Spinal cord (tissue), 10 donors: ENCODE measurements at places on chromosomes 5 and 9. TPM values are rescaled to one million over a fixed set of nuclear protein-coding genes. Genes with fewer than 3 reads are reported as not detected.

- H3K4me3 ChIP-seq = no peak overlapping the region
- H3K36me3 ChIP-seq = no peaks in the 10 kb centered on the region
- H3K27ac ChIP-seq = no peak overlapping the region
- no peak for DNase-seq
- H3K4me1 ChIP-seq = no peaks in the 10 kb centered on the region
Observed at GRCh38 chr5:57842364-57843058, 359.9 kb upstream of the ACTBL2 start.

Gene FBXO10
- 17.2 TPM for total RNA-seq

Gene CEP78
- 34.2 TPM for total RNA-seq

DNA sequence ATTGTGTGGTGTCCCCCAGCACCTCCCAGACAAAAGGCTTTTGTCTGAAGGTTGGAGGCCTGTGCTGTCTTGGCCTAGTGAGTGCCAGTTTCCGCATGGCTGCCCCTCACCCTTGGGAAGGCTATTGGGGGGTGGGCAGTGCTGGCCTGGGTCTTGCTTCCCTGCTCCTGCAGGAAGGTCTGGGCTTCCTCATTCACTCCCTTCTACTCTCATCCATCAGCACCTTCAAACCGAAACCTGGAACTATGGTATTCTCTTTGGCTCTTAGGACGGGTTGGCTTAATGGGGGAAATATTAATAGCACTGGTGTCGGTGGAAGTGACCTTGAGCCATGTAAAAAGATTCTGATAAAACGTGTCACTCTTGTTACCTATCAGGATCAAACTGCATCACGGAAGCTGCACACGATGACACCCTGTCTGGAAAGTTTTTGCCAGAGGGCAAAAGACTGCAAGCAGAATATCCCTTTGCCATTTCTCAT is 34.0 kb upstream of the GLRX start:
- no peak overlapping the region for H3K4me3 ChIP-seq
- no peak for DNase-seq
- peaks cover 18% of the 10 kb centered on the region for H3K4me1 ChIP-seq
- H3K27me3 ChIP-seq = peaks cover 2% of the 10 kb centered on the region
- no peak overlapping the region for H3K27ac ChIP-seq

GRCh38 chr9:105232207-105232606 is 12.2 kb upstream of the SLC44A1 start:
- no peak overlapping the region for H3K27ac ChIP-seq
- no peaks in the 10 kb centered on the region for H3K36me3 ChIP-seq
- no peaks in the 10 kb centered on the region for H3K27me3 ChIP-seq

DNA sequence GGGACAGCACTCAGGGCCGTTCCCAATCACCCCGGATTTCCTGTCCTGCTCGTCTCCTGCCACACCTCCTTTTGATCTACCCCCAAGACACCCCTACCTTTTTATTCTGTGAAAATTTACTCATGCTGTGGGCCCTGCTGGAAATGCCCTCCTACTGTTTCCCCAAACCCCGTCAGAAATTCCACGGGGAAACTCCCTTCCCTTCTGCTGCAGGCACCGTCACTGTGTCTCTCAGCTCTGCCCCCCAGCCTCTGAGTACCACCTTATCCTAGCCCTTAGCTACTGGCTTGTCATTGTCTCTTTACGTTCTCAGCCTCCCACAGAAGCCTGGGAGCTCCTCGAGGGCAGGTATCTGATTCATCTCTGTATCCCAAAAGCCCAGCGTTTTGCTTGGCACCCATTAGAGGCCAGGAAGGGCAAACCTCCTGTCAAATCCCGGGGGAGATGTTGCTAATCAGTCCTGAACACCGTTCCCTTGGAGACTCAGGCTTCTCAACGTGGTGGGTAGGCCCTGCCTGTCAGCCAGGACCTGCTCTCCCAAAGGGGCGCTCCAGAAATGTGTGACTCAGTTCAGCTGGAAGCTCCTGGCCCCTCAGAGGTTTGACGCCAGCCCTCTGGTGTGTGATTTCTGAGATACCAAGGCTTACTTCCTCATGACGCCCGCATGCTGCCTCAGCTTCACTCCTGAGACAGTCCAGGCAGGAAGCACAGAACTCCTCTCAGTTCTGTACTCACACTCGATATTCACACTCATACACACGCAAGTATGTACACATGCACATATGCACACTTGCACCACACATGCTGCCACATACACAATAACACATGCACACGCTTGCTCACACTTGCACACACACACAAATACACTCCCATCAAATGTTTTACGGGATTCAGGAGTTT is 50.7 kb upstream of the GRHPR start:
- H3K4me1 ChIP-seq = no peaks in the 10 kb centered on the region
- no peak overlapping the region for H3K27ac ChIP-seq
- H3K36me3 ChIP-seq = no peaks in the 10 kb centered on the region
- no peak overlapping the region for H3K4me3 ChIP-seq

DNA sequence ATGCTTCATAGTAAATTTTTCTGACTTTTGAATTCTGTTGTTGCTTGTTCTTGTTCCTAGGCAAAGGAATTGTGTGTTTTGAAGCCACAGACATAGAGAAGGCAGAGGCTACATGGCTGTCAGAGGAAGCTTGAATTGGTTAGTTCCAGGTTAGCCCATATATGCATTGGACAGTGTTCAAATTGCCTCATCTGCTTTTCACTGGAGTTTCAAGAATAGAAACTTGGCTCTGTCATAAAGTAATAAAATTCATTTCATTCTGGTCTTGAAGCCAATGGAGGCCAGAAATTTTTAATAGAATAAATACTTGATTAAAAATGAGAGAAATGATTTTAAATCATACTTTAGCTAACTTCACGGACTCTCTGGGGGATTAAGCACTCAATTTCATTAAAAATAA is 178.0 kb downstream of the YIPF5 start:
- H3K27me3 ChIP-seq = no peaks in the 10 kb centered on the region
- H3K27ac ChIP-seq = no peak overlapping the region
- DNase-seq = no peak

GRCh38 chr5:132684491-132684890 is 10.7 kb downstream of the IL4 start:
- no peaks in the 10 kb centered on the region for H3K27me3 ChIP-seq
- H3K4me1 ChIP-seq = no peaks in the 10 kb centered on the region
- H3K4me3 ChIP-seq = no peak overlapping the region

- H3K36me3 ChIP-seq = no peaks in the 10 kb centered on the region
- no peaks in the 10 kb centered on the region for H3K4me1 ChIP-seq
- no peak overlapping the region for H3K27ac ChIP-seq
- H3K4me3 ChIP-seq = no peak overlapping the region
- DNase-seq = no peak
- H3K27me3 ChIP-seq = no peaks in the 10 kb centered on the region
Observed at GRCh38 chr9:132703336-132703735, 33.1 kb downstream of the GTF3C4 start.

DNA sequence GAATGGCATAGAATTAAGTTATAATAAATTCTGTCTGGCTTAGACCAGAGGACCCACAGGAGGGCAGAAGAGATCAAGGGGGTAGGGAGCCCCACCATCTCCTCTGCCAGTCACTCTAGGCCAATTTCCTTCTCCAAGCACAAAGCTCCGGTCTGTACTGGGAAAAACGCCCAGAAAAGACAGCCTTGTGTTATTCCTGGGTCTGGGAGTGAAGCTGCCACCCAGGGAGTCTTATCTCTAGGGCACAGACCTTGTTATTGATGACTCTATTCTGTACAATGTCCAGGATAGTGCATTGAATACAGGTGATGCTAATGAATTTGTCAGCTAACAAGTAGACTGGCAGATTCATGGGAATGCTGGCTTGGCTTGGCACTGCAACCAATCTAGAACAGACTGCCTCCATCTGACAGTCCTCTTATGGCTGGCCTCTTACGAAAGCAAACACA is 60.7 kb downstream of the MED27 start:
- H3K36me3 ChIP-seq = no peaks in the 10 kb centered on the region
- H3K4me1 ChIP-seq = peaks cover 10% of the 10 kb centered on the region
- H3K27me3 ChIP-seq = no peaks in the 10 kb centered on the region
- no peak overlapping the region for H3K4me3 ChIP-seq
- peak; percentile 86 for DNase-seq

GRCh38 chr5:98779264-98779877 is 5.9 kb downstream of the RGMB start:
- no peak for DNase-seq
- peaks cover 10% of the 10 kb centered on the region for H3K36me3 ChIP-seq
- no peaks in the 10 kb centered on the region for H3K27me3 ChIP-seq
- peaks cover 13% of the 10 kb centered on the region for H3K4me1 ChIP-seq
- no peak overlapping the region for H3K27ac ChIP-seq

DNA sequence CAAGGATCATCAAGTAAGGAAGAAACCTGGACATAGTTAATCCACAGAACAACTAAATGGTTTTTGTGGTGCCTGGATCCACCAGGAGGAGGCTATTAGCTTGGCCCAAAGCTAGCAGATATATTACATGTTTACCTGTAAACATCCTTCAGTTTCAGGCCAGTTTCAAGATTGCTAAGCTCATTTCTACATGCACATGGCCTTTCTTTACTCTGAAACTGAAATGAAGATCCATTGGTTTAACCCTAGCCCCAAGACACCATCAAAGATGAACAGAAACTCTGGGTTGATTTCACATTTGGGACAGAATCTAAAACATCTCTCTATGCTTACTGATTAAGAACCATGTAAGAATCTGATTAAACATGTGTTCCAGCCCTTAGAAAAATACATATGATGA is 611.8 kb downstream of the TLE1 start:
- H3K4me1 ChIP-seq = no peaks in the 10 kb centered on the region
- H3K27me3 ChIP-seq = no peaks in the 10 kb centered on the region
- DNase-seq = no peak
- no peak overlapping the region for H3K4me3 ChIP-seq
- H3K27ac ChIP-seq = no peak overlapping the region

Gene FCN2
- not detected for total RNA-seq

DNA sequence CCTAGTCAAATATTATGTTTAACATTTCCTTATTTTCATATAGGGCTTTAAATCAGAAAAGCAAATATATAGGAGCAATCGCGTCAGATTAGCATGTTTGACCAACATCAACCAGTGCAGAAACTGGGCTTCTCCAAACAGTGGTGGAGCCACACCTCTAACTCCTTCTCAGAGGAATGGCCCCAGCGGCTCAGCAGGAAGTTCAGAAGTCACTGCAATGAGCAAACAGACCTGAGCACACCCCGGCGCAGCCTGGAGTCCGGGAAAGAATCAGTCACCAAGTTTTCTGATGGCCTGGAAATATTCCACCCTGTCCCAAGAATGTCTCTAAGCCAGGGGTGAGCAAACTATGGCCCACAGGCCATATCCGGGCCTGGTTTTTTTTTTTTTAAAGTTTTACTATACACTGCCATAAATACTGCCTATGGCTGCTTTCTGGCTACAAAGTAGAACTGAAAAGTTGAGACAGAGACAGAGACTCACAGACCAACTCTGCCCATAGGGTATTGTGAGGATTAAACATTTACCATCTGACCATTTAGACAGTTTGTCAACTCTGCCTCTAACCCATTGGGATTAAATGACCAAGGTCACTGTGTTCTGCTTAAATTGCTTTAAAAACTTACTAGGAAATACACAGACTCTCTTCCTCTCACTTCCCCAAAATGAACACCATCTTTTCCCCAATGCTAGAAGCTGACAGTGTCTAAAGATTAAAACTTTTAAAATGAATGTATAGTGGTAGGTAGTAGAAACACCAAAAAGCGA is 5.4 kb downstream of the GOLM1 start:
- H3K27ac ChIP-seq = no peak overlapping the region
- peaks cover 5% of the 10 kb centered on the region for H3K4me1 ChIP-seq
- no peak overlapping the region for H3K4me3 ChIP-seq

DNA sequence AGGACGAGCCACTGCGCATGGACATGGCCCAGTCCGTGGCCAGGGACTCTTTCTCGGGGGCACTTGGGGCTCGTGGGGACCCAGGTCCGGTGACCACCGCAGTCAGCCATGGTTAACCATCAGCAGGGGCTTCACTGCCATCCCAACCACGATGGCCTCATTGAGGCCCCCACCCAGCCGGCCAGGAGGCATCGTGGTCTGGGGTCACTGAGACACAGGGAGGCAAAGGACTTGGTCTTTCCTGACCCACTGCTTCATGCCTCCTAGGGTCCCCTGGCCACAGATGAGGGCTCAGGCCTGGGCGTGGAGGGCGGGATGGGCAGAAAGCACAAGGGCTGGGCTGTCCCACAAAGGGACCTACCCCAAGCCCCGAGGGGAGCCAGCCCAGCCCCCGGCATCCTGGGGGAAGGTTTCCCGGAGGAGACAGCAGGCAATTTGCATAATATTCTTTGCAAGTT is 6.6 kb downstream of the NACC2 start:
- peaks cover 82% of the 10 kb centered on the region for H3K4me1 ChIP-seq
- H3K4me3 ChIP-seq = no peak overlapping the region
- no peaks in the 10 kb centered on the region for H3K27me3 ChIP-seq
- H3K27ac ChIP-seq = no peak overlapping the region

Gene FOXD4L4
- total RNA-seq = 0.22 TPM

DNA sequence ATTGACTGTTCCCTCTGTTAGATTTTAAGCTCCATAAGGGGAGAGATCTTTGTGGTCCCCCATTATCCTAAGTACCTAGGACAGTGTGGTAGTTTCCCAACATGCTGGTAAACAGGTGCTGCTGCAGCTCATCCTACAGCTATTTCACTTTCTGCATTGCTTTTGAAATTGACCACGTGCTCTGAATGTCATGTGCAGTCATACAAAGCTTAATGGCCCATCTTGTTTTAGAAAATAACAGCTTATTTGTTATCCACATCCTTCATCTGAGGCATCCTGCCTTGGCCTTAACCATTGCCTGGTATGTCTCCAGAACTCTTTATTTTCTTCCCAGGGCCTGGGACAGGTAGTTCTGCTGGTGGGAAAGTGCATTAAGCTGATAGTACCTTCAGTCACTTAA is 14.7 kb downstream of the PIK3R1 start:
- no peak for DNase-seq
- H3K4me1 ChIP-seq = peaks cover 12% of the 10 kb centered on the region
- no peak overlapping the region for H3K27ac ChIP-seq
- no peak overlapping the region for H3K4me3 ChIP-seq
- H3K36me3 ChIP-seq = peaks cover 3% of the 10 kb centered on the region

Gene RPL12
- total RNA-seq = 442 TPM

Gene MTAP
- 24.6 TPM for total RNA-seq

Gene FREM1
- total RNA-seq = 41.5 TPM

DNA sequence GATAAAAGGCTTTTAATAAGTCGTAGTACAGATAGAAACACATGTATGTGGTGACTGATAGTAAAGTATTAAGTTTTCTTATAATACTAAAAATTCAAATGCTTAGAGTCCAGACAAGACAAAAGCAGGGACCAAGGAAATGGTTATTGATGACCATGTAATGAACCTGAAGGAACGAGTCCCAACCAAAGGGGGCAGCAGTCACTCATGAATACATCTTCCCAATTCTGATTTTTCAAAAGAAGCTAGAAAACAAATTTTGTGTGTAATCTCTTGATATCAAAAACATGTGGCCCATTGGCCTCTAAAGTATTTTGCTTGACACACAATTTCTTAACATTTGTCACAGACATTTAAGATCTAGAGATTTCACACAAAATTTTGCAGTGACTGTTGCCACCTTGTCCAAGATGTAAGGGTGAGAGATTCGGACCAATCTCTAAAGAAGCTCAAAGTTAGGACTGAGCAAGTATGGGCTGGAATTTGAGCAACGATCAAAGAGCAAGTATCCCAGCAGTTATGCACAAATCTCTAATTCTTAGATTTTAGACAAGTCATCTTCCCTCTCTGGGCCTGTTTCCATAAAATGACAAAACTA is 66.8 kb downstream of the ARL15 start:
- no peaks in the 10 kb centered on the region for H3K4me1 ChIP-seq
- no peak overlapping the region for H3K27ac ChIP-seq
- no peaks in the 10 kb centered on the region for H3K27me3 ChIP-seq
- H3K36me3 ChIP-seq = no peaks in the 10 kb centered on the region
- no peak for DNase-seq
- H3K4me3 ChIP-seq = no peak overlapping the region

GRCh38 chr5:51033215-51033614 is 350.0 kb upstream of the ISL1 start:
- no peak overlapping the region for H3K4me3 ChIP-seq
- no peaks in the 10 kb centered on the region for H3K36me3 ChIP-seq
- no peaks in the 10 kb centered on the region for H3K4me1 ChIP-seq
- DNase-seq = no peak
- H3K27me3 ChIP-seq = no peaks in the 10 kb centered on the region
